Glomerular endothelial cell (primary cell): ENCODE measurements at places on chromosomes 12 and 14. TPM values are rescaled to one million over a fixed set of nuclear protein-coding genes. Genes with fewer than 3 reads are reported as not detected.
A peak's percentile ranks its signal among the peaks of the same experiment; 100 is the strongest.

DNA sequence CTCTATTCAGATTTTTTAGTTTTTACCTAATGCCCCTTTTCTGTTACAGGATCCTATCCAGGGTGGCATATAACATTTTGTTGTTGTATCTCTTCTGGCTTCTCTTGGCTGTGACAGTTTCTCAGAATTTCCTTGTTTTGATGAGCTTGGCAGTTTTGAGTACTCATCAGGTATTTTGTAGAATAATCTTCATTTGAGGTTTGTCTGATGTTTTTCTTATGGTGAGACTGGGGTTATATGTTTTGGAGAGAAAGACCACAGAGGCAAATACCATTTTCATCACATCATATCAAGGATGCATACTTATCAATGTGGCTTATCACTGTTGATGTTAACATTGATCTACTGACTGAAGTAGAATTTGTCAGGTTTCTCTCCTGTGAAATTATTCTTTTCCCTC is 14.0 kb upstream of the LYZ start:
- DNase-seq = no peak

DNA sequence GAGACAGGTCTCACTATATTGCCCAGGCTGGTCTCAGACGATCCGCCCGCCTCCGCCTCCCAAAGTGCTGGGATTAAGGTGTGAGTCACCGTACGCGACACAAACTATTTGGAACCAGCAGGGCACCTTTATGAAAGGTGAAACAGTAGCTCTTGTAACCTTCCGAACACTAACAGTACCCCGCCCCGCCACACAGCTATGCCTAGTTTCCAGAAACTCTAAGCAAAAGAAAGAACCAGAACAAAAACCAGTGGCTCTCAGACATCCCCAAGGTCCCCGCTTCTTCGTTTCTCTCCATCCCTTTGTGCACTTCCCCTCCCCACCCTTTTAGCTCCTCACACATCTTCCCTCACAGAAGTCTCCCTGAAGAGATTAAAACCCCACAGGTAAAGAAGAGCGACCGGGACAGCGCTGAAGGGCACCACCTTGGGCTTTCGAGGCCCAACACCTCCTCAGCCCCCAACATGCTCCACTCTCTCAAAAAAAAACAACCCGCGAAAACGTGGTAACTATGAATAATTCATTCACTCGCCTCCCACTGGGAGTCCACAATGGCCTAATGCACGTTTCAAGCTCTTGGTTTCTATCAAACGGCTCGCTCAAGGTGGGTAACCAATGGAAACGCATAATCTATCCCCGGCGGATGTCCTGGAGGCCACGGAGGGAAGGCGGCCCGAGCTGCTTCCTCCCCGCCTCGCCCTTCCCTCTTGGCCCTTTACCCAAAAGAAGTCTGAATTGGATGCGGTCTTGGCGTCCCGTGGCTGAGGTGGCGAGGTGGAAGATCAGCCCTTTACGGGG is 877 bp downstream of the BAG5 start:
- no peak for DNase-seq

DNA sequence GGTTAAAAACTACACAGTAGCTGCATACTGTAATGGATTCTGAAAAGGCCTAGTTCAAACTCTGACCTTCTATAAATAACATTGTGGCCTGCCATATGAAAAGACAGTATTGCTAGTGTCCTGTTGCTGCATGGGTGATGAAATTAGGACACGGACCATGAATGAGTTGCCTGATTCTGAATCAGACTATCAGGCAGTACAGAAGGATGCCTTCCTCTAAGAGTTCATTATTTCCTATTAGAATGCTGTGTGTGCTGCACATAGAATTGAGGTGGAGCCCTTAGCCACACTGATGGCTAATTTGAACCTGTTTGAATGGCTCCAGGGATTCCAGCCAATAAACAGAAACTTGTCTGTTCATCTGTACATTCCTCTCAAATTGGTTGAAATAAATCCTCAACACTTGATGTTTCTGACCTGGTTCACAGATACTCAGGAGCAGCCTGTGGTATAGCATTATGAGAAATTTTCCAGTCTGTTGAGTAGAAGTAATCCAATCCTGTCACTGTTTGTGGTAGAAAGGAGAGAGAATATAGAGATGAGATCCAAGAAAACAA is 483.2 kb downstream of the APAF1 start:
- no peak for DNase-seq

DNA sequence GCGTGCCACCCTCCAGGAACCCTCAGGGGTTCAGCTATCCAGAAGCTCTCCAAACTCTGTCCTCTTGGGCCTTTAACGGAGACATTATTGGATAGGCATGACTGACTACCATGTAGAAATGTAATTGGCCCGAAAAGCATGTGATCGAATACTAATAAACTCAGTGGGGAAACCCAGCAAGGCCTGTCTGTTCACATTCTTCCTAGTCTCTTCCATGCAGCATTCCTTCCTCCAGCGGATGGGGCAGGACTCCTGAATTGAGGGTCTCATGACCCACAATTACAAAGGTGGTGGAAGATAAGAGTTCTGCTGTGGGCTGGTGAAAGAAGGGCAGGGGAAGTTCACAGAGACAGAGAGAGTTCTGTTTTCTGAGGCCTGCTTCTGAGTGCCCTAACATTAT is 6.5 kb upstream of the PRDM4 start:
- DNase-seq = no peak

GRCh38 chr12:44077294-44077693 is 241.4 kb downstream of the TMEM117 start:
- DNase-seq = no peak

DNA sequence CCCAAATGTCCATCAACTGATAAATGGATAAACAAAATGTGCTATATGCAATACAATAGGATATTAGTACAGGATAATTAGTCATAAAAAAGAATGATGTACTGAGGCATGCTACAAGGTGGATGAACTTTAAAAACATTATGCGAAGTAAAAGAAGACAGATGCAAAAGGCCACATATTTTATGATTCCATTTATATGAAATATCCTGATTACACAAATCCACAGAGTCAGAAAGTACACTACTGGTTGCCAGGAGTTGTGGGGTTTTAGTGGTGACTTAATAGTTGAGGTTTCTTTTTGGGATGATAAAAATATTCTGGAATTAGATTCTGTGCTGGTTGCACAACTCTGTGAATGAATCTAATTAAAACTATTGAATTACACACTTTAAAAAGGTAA is 12.6 kb downstream of the TRIM9 start:
- no peak for DNase-seq

DNA sequence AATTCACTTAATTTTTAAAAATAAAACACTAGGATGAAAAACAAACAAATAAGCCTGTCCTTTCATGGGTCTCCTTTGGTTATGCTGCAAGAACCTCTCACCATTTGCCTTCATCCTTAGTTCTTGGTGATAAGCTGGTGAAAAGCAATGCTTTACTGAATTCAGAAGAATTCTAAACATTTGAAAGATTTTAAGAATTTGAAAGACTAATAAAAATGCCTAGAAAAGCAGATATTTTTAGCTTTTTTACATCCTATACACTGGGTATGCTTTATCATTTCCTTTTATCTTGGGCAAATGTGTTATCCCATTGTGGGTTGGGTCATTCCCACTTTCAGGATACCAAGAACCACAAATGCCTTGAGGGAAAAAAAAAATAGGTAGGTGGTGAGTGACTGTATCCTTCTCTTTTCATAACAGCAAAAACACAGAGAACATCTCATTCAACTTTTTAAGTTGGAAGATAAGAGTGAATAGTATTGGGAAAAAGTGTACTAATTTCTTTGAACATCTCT is 197.1 kb upstream of the ABCD2 start:
- DNase-seq = no peak

DNA sequence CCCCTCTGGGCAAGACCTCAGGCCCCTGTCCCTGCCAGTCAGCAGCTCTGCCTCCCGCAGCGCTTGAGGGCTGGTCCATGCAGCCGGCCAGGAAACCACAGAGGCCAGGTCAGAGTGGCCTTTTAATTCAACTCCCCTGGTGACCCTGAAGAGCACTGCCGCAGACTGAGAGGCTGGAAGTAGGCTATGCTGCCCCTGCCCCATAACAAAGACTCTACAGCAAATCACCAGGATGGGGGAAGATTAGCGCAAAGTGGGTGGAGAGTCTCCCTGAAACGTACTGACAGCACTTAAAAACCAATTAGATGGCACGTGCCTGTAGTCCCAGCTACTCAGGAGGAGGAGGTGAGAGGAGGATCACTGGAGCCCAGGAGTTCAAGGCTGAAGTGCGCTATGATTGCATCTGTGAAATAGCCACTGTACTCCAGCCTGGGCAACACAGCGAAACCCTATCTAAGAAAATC is 70.5 kb downstream of the ITPK1 start:
- no peak for DNase-seq

- DNase-seq = no peak
Observed at GRCh38 chr12:40137252-40137651, 31.4 kb upstream of the SLC2A13 start.

GRCh38 chr14:55518391-55518790 is 61.6 kb upstream of the KTN1 start:
- DNase-seq = no peak

DNA sequence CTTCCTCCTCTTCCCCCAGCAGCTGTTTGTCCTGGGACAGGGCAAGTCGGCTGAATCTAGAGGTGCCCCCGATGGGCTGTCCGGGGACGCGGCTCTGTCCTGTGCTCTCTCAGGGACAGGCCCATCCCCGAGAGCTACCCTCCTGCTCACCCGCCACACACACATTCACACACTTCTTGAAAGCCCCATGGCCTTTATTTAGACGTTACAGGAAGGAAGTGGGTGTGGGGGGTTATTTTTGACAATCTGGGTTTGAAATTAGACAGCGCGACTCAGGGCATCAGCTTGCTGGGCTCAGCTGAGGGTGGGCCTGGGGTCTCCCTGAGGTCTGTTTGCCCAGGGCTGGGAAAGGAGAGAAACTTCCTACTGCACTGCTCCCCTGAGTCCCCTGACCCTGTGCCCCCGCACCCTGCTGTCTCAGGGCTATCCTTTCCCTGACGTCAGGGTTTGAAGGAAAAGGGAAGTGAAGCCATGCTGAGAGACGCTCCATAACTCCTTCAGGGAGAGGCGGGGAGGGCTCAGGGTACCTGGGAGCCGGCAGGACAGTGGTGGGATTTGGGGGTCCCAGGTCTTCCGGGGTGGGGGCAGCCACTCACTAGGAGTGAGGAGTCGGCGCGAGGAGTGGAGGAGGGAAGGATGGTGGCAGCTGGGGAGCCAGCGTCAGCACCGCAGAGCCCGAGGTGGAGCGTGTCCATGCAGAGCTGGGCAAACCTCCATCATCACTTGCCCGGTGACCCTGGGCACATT is 8.1 kb downstream of the PTPN6 start:
- DNase-seq = no peak

DNA sequence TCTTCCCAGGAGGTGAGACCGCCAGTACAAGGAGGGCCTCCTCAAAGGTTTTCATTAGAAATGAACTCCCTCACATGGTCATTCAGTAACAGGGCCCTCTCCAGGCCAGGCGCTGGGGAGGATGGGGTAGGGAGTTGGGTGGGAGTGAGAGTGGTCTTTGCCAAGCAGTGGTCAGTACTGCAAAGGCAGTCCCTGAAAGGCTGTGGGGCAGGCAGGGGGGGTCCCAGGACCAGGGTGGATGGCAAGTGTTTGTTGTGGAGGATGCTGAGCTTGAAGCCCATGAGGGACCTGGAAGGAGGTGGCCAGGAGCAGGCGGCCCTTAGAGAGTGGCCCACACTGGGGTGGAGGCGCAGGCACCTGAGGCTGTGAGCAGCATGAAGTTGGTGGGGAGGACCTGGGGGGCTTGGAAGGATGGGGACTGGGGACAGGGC is 26.1 kb downstream of the CEP170B start:
- no peak for DNase-seq

DNA sequence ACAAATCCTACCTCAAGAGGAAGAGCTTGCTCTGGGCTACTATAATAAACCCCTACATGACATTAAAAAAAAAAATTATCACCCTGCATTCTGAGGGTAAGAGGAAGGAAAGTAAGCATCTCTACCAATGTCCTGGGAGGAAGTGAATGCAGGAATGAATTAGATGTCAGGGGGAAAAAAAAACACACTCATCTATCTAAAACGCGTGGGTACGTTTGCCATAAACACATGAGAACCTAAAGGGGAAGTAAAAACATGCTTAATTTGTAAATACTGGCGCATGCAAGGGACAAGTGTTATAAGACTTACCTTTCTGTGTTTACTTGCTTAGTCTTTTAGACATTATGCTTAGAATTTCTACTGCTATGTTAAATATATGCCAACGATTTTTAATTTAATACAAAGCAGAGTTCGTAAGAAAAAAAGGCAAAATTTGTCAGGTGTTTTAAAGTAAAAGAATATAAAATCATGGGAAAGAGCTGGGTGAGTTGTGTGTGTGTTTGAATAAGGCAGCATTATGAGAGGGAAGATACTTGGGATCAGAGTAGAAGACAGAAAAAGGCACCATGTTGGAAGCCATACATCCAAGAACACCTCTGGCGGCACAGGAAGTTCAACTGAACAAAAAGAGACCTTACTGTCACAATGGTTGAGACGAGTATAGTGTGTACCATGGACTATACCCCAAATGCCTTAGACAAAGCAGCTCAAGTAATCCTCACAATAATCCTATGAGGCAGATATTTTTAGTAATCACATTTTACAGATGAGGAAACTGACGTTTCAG is 1.5 kb downstream of the TMED8 start:
- DNase-seq = no peak

GRCh38 chr12:53523131-53523530 is 15.8 kb upstream of the NPFF start:
- no peak for DNase-seq

DNA sequence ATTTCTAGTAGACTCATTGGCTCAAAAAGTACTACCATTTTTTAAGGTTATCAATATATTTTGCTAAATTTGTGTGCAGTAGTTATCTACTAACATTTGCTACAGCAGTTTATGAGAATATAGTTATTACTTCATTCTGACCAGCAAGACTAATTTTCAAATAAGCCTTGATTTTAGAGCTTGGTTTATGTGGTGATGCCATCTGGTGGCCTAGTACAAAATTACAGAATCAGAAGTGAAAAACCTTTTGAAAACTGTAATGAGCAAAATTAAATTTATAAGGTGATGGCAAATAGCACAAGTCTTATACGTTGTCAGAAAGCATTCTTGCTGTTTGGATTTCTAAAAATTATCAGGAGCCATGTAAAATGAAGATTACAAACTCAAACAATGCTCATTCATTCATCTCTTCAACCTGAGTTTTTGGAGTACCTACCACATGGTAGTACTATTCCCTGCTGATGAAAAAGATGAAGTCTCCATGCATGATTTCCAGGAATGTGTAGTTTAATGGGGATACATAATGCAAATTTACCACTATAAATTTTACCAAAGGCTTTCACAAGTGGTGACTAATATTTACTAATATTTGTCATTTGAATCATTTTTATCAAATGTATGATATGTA is 51.0 kb downstream of the MAGOHB start:
- DNase-seq = peak; percentile 36

Gene KRT8
- 43.1 and 79.8 TPM in 2 replicates for total RNA-seq

Gene OR4E2
- not detected in 2 replicates for total RNA-seq

Gene TMEM179
- total RNA-seq = 0.53 TPM in 1 of 2 replicates, not detected in the other

Gene LHX5
- total RNA-seq = not detected in 2 replicates

Gene COX8C
- total RNA-seq = not detected in 2 replicates

Gene ANKRD33
- 1.2 and 3.2 TPM in 2 replicates for total RNA-seq

Gene OR6S1
- not detected in 2 replicates for total RNA-seq

Gene CRACR2A
- 6.7 and 7.9 TPM in 2 replicates for total RNA-seq

Gene PRICKLE1
- 6.8 and 7.1 TPM in 2 replicates for total RNA-seq

Gene CISTR
- total RNA-seq = not detected in 2 replicates

Gene CCND2
- 181 and 185 TPM in 2 replicates for total RNA-seq

Gene COQ6
- total RNA-seq = 20.5 and 29.4 TPM in 2 replicates

Gene CCDC196
- total RNA-seq = not detected in 2 replicates
